Activated T-cell treated with anti-CD3 and anti-CD28 coated beads, Interleukin-2, amount 50 U/mL, for 72 hours (primary cell): ENCODE measurements at places on chromosomes 12 and 14. TPM values are rescaled to one million over a fixed set of nuclear protein-coding genes. Genes with fewer than 3 reads are reported as not detected.
A peak's percentile ranks its signal among the peaks of the same experiment; 100 is the strongest.

DNA sequence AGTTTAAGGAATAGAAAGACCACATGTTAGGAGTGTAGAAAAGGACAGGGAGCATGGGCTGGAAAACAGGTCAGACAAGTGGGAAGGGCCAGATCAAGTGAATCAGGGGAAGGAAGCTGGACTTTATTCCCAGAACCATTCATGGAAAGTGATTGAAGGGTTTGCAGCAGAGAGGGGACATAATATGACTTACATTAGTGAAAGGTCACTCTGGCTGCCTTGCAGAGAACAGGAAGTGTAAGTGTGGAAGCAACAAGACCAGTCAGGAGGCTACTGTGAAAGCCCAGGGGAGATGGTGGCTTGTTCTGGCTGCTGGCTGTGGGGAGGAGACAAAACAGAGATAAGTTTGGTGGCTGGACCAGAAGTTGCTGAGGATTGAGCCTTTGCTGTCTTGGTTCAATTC, 69.1 kb downstream of the VCPKMT start:
- no peak for DNase-seq

DNA sequence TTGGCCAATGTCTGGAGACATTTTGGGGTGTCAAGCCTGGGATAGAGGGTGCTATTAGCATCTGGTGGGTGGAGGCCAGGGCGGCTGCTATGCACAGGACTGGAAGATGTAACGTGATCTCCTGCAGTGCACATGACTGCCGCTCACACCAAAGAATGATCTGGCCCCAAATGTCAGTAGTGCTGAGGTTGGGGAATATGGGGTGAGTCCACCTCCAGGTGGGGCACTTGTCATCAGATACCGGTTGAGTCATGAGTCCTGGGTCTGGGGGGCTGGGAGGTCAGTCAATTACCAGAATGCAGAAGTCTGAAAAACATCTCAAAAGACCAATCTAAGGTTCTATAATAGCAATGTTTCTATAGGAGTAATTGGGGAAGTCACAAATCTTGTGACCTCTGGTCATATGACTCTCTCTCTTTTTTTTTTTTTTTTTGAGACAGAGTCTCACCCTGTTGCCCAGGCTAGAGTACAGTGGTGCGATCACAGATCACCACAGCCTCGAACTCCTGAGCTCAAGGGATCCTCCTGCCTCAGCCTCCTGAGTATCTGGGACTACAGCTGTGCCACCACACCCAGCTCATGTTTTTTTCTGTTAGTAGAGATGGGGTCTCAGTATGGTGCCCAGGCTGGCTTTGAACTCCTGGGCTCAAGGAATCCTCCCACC, 6.0 kb upstream of the SDSL start:
- no peak for DNase-seq

GRCh38 chr12:77239617-77240016, 174.2 kb upstream of the E2F7 start:
- no peak for DNase-seq

- no peak for DNase-seq
Observed at GRCh38 chr14:48792376-48793024, 793.7 kb downstream of the RPS29 start.

DNA sequence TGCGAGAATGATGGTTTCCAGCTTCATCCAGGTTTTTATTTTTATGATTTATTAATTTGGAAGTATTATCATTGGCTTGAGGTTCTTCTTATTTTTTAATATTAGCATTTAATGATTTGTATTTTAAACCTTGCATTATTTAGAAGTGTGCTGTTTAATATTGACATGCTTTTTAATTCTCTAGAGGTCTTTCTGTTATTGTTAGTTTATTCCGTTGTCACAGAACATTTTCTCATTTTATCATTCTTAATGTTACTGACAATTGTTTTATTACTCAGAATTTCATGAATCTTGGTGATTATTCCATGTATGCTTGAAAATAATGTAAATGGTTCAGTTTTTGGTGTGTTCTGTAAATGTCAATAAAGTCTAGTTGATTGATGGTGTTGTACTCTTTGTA, 463.5 kb upstream of the NOVA1 start:
- DNase-seq = no peak

- no peak for DNase-seq
Observed at GRCh38 chr12:39860695-39861094, 241.1 kb upstream of the ABCD2 start.

DNA sequence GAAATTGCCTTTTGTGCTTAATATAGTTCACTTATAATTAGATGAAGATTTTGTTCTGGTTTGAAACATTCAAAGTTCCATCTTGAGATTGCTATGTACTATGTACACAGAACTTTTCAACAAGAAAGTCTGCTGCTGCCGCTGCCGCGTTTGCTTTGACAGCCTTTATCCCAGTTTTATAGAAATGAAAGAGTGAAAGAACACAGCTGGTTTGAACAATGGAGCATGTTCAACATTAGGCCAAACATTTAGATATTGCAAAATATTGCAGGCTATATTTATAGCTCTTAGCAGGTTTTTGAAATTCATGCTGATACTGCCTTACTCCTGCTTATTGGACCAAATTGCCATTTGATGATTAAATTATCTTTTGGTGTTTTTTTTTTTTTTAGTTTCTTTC, 299.8 kb upstream of the PRKD1 start:
- DNase-seq = no peak

Gene KERA
- not detected for total RNA-seq

GRCh38 chr12:65882486-65882885, 58.2 kb downstream of the HMGA2 start:
- DNase-seq = no peak

Gene C12orf50
- total RNA-seq = 0.36 TPM

DNA sequence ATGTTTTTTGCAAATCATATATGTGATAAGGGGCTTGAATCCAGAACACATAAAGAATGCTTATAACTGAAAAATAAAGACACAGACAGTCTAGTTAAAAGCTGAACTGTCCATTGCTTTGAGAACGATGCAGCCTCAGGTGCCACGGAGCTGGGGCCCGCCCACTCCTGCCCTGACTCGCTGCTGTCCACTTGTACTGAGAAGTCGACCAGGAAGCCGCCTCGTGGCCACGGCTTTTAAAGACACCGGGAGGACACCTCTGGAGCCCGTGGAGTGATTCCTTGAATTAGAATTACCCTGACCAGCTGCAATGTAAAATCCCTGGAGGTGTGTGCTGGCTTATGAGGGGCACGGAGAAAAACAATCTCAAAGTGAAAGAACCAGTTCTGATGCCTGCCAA, 23.9 kb upstream of the TEX22 start:
- DNase-seq = no peak

Gene SLC41A2
- 15.7 TPM for total RNA-seq

DNA sequence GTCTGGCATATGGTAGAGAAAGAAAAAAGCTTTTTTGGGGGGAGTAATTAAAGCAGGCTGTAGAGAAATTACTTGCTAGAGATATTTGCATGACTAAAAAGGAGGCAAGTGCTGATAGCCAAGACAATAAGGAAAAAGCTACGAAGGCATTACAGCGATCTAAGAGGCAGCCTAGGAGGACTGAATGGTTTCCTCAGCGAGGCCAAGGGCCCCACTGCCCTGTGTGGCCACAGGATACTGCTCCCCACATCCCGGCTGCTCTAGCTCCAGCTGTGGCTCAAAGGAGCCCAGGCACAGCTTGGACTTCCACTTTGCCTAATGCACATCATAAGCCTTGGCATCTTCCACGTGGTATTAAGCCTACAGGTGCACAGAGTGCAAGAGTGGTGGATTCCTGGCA, 53.6 kb downstream of the LRRIQ1 start:
- DNase-seq = no peak

Gene SOX5
- total RNA-seq = 2.5 TPM

Gene EXD2
- 16.3 TPM for total RNA-seq

Gene DLK1
- total RNA-seq = not detected

DNA sequence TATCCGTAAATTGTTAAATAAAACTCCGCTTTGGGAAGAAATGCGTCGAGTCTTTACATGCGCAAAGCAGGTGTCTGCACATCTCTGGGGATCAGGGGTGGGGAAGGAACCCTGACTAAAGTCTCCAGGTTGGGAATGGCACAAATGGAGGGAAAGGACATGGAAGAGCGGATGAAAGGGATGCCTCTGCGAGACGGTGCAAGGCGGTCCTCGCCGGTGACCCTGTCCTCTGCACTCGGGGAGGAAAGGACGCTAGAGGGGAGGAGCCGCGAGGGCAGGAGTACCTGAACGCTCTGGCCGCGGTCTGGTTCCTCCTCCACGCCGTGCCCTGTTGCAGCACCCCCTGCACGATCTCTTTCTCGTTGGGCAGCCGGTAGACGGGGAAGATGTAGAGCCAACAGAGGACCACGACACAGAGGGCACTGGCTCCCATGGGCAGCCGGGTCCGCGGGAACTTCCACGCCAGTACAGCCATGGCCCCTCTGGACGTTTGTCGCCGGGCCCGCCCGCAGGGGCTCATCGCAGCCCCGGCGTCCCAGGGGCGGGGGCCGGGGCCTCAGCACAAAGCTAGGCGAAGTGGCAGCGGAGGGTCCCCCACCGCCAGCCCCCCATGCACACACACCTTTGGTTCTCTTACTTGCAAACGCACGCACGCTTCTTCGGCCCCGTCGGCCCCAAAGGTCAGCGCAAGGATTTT, 646 bp downstream of the ST8SIA1 start:
- DNase-seq = peak; percentile 33

GRCh38 chr14:78567343-78567742, 397.2 kb downstream of the NRXN3 start:
- no peak for DNase-seq

GRCh38 chr12:130713581-130713991, 2.5 kb downstream of the RIMBP2 start:
- DNase-seq = no peak

DNA sequence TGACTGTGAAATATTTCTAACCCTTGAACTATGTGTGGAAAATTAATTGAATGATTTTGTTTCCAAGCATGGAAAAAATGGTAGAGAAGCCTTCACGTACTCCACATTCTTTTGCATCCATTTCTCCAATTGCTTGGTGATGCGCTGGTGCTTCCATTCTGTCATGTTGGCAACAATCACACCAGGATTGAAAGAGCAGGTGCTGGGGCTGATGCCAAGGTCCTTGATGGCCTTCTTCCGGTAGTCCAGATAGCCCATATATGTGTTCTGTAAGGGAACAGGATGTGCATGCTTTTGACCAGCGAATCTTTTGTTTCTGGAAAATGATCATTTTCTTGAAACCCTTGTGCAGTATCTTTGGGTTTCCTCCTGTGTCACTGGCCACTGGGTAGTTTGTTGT, 28.6 kb downstream of the TDG start:
- DNase-seq = no peak

Gene KLHL33
- 0.29 TPM for total RNA-seq

DNA sequence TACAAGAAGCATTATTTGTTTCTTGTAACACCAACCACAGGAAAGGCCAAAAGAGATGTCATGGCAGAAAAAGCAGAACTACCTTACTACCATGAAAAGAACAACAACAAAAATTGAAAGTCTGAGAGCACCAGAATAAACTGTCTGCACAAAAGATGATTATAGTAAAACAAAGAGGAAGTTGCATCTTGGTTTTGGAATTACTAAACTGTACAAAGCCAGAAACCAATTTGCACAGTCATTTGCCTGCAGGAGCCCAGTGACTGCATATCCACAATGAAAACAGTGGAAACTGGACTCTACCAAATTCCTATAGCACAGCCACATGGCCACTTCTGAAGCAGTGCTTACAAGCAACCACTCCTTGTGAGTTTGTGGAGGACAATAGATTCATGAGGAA, 276.2 kb downstream of the SSPN start:
- DNase-seq = peak; percentile 23

DNA sequence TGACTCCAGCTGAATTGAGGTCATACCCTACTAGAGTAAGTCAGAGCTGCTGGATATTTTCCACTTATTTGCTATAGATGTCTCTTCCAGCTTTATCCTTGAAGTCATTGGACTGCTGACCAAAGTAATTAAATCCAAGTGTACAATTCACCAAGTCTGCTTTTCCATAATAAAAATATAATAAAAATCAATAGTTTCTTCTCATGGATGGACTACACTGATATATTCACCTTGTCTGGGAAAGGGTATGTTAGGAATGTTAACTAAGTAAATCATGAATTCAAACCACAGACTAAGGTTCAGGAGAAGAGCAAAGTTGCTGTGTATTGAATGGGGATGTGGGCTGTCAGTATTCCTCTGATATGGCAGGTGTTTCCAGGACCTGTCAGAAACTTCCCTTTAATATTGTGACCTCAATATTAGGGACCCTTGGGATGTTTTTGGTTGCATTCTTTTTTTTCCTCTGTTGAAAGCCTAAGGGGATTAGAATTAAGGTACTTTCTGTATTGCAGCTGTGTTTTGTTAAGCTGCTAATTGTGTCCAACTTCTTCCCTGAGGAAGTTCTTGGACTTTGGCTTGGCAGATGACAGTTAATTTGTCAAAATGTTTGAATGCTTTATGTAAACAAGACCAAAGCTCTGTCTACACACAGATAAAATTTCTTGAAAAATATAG, 284.0 kb downstream of the ATP23 start:
- DNase-seq = no peak

DNA sequence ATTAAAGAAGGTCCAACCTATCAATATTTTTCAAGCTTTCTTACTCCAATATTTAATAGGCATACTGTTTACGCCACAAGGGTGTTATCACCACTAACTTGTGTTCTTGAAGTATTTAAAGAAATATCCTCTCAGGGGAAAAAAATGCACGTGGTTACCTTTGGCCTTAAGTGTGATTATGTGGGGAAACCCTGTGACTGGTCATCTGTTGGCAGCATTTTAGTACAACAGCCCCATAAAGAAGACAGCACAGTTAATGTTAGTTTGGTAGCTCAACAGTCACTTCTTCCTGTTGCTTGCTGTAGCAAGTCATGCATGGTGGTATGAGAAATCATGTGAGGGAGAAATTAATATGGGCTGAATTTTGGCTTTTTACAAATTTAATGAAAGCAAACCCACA, 1021.5 kb upstream of the TMEM132C start:
- DNase-seq = no peak

DNA sequence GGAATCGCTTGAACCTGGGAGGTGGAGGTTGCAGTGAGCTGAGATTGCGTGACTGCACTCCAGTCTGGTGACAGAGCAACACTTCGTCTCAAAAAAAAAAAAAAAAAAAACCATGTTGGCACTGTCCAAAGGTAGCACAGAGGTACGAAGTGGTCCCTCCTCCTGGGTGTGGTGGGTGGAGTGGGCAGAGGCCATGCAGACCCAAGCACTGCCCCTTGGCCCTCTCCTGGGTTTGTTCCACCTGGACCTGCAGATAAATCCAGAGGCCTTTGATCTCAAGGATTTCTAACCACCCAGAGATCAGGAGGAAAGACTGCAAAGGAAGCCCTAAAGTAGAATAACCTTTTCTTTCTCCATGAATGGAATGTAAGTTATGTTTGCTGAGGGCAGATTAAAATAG, 8.7 kb upstream of the GALNT6 start:
- DNase-seq = no peak

GRCh38 chr12:122888232-122888752, 7.6 kb downstream of the VPS37B start:
- peak; percentile 50 for DNase-seq

- no peak for DNase-seq
Observed at GRCh38 chr14:38243696-38244240, 12.1 kb downstream of the CLEC14A start.

Gene FOXA1
- total RNA-seq = 0.17 TPM

DNA sequence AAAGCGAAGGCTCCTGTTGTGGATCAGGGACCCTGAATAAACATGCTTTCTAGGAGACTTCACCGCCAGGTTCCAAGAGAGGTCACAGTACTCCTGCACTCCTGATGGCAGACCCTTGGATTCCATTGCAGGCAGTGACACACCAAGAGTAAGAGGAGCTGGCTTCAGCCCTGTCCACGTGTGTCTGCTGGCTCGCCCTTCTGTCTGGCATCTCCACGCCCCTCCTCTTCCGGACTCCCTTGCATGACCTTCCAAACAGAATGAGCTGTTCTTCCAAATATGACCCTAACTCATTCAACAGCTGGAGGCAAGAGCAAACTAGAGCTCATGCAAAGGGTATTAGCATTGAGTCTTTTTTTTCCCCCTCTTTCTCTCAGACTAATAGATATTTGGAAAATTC, 233.0 kb upstream of the PLEKHG7 start:
- DNase-seq = no peak
